Thoracic aorta (tissue), 2 donors: ENCODE measurements at places on chromosomes 6 and 20. TPM values are rescaled to one million over a fixed set of nuclear protein-coding genes. Genes with fewer than 3 reads are reported as not detected.

GRCh38 chr20:24102749-24103333 is 114.3 kb upstream of the GGTLC1 start:
- no peaks in the 10 kb centered on the region for H3K27me3 ChIP-seq
- H3K4me3 ChIP-seq, result no peak overlapping the region
- DNase-seq, result no peak
- no peak overlapping the region for H3K27ac ChIP-seq

GRCh38 chr6:30960907-30961673 is 20.3 kb downstream of the MUCL3 start:
- H3K27me3 ChIP-seq, result no peaks in the 10 kb centered on the region
- no peaks in the 10 kb centered on the region for H3K36me3 ChIP-seq
- no peak overlapping the region for H3K27ac ChIP-seq
- no peaks in the 10 kb centered on the region for H3K4me1 ChIP-seq
- no peak for DNase-seq

DNA sequence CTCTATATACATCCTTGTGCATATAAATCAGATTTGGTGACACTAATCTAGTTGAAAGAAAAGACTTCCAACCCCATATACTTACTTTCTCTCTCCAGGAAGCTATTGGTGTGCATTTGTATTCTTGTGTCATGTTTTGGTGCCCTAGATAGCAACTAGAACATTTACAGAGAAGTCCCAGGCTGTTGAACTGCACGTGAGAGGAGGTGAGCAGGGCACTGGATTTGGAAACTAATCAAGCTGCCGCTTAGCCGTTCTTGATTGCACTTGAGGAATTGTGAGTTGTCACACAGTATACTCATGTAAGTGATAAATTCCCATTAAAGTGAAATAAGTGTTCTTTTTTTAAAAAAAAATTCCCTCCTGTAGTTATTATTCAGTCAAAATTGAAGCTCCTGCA is 7.6 kb downstream of the WRNIP1 start:
- no peak overlapping the region for H3K27ac ChIP-seq
- H3K27me3 ChIP-seq, result no peaks in the 10 kb centered on the region
- no peaks in the 10 kb centered on the region for H3K36me3 ChIP-seq
- H3K4me1 ChIP-seq, result peaks cover 43% of the 10 kb centered on the region
- no peak for DNase-seq

The SEMG1 gene
- total RNA-seq, result not detected

DNA sequence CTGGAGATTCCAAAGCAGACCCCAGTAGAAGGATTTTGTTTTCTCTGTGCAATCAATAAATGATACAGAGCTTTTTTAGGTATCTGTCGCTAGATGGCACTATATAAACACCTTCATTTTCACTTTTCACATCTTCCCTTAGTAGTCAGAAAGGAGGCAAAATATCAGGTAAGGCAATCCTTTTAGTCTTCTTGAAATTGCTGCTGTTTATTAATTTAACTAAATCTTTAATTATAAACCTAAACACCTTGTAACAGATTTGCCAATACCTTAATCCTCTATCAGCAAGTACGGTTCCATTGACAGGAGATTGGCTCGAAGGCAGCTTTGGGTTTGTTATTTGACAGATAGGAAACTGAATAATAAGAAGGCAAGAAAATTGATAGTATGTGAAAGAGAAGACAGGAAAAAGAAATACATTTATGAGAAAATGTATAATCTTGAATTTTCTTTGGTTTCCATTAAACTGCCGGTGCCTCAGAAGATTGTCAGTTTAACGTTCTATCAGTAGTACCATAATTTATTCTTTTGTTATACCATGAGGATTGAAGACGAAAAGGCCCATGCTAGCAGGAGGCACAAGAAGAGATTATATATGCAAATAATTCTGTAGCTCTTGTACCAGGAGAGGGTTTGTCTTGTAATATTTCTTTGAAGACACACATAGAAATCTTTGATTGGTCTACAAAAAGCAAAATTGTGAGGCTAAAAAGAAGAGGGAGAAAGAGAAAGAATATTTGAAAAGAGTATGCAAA is 23.5 kb upstream of the IBTK start:
- H3K27ac ChIP-seq, result no peak overlapping the region
- no peak for DNase-seq
- H3K4me3 ChIP-seq, result no peak overlapping the region
- H3K4me1 ChIP-seq, result no peaks in the 10 kb centered on the region
- H3K27me3 ChIP-seq, result no peaks in the 10 kb centered on the region
